ENCODE measurements at places on chromosomes 6 and 20. TPM values are rescaled to one million over a fixed set of nuclear protein-coding genes. Genes with fewer than 3 reads are reported as not detected.

DNA sequence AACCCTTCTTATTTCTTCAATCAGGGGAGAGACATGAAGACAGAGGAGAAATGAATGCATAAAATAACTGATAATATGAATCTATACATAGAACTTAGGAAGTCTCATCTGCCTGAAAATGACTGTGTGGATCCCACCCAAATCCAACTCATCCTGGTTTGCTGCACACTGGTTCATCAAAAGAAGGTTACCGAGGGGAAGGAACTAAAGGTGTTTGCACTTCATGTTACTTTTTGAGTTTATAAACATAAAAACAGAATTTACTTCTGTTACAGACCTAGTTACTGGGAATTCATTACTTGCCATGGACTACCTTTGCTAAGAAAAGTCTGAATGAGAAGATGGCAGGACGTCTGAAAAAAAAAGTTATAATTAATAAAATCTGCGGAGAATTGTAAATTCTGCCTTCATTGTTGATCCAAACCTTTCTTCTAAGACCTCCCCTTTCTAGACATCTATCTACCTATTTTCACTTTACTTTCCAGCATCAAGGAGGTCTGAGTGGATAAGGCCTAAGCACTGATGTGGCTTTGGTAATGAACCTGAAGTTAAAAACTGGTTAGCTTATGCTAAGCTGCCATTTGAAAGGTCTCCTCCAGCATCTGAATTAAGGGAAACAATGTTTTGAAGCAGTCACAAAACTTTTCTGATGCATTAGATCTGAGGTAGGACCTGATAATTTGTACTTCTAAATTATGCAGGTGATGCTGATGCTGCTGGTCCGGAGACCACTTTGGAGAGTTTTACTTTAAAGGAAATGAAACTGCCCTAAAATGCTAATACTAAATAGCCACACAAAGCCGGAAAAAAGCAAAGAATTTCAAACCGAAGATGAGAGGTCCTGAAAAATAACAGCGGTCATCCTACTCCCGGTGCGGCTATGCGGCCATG lies 84.0 kb downstream of the HFE start:
- no peak for DNase-seq

GRCh38 chr6:12313992-12314589 lies 23.9 kb downstream of the EDN1 start:
- no peak for DNase-seq

The RIPOR3 gene
- total RNA-seq = not detected

DNA sequence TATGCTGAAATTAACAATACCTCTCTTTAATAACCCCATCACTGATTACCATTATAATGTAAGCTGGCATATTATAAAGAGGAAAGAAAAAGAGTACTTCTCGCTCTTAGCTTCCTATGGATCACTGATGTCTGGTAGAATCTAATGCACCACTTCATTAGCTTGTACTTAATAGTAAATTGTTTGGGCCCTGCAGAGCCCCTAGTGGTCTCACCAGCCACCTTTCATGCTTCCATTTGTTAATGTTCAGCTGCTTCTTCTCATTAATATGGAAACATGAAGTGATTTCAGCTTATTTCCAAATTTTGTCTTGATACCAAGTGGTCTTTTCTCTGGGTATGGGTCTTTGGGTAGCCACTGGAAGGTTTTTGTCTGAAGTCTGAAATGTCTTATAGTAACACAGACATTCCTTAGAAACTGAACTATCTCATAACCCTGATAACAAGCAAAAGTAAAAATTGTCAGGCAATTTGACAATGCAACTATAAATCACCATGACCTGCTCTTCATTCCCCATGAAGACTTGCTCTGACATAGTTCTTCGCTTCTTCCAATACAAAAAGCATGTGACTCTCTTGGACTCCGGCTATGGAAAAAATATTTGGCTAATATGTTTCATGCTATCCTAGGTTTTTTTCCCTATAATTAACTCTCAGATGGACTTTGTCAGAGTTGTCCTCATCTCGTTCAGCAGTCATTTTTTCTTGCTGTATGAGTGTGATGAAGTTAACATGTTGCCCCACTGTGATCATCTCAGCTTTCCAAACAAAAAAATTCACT lies 395.8 kb upstream of the MARCKS start:
- DNase-seq = no peak

The PDE10A gene
- 233 TPM for total RNA-seq

- DNase-seq = no peak
Measured at GRCh38 chr6:163750431-163751031, 336.0 kb downstream of the QKI start.

GRCh38 chr6:101956961-101957360 lies 563.5 kb downstream of the GRIK2 start:
- no peak for DNase-seq

- peak; percentile 12 for DNase-seq
Measured at GRCh38 chr6:40852779-40853373, 186.1 kb downstream of the UNC5CL start.

GRCh38 chr6:551405-551804 lies 105.5 kb downstream of the HUS1B start:
- DNase-seq = no peak

DNA sequence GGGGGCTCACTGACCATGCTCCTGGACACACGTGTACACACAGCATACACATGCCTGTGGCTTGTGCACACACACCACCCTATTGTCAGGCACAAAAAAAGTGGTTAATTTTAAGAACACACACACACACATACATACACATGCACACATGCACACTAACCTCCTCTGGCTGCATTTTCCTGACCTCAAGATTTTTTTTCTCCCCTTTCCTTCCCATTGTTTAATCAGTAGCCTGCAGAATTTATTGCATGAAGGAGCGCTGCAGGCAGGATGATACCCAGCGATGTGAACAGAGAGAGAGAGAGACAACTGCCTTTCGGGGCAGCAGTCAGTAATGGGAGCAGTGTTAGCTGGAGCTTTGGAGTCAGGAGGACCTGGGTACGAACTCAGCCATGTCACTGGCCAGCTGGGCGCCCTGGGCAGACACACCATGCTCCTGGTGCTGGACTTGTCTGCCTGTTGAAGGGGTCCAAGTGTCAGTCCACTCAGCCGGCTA lies 990 bp upstream of the TRAF3IP2 start:
- no peak for DNase-seq

Data from NCI-H460 (cell line).